ENCODE measurements at places on chromosomes 12 and 14.

GRCh38 chr12:53579545-53579955 lies 46.6 kb downstream of the ATF7 start:
- DNase-seq, result no peak

GRCh38 chr12:92601176-92601575 lies 101.6 kb upstream of the PLEKHG7 start:
- no peak for DNase-seq

GRCh38 chr12:19018302-19018970 lies 111.1 kb upstream of the PLEKHA5 start:
- DNase-seq, result no peak

DNA sequence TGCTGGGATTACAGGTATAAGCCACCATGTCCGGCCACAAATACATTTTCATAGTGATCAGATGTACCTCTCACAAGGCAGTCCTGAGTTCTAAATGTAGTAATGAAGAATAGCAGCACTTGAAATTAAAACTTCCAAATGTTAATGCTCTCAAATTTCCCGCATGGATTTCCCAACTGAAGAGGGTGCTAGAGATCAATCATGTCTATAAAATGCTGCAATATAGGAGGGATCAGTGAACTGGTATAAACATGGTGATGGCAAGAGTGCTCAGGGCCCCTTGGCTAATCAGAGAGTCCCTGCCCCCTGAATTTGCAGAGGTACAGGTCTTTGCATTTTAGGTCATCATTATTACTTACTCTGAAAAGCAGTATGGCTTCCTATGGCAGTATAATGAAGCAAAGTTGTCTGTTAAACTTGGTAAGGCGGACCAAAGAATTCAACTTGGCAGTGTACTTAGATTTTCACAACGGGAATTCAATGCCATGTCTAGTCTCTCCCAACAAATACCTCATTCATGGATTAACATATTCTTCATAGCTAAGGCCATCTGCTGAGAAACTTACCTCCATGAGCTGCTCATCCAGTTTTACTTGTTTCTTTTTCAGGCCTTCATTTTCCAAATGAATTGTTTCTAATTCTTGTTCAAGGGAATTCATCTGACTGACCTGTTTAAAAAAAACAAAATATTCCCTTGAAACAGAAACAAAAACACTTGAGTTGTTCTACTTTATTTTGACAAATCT lies 67.0 kb upstream of the SAV1 start:
- DNase-seq, result no peak

GRCh38 chr12:124091835-124092234 lies 118.8 kb downstream of the ZNF664 start:
- DNase-seq, result no peak

- DNase-seq, result no peak
These were observed 624.1 kb upstream of the FOXG1 start for GRCh38 chr14:28142400-28143015.

- DNase-seq, result no peak
These were observed 65.8 kb upstream of the SLC8A3 start for GRCh38 chr14:70254476-70254961.

- DNase-seq, result no peak
These were observed 188.9 kb downstream of the TMEM132C start for GRCh38 chr12:128455851-128456250.

DNA sequence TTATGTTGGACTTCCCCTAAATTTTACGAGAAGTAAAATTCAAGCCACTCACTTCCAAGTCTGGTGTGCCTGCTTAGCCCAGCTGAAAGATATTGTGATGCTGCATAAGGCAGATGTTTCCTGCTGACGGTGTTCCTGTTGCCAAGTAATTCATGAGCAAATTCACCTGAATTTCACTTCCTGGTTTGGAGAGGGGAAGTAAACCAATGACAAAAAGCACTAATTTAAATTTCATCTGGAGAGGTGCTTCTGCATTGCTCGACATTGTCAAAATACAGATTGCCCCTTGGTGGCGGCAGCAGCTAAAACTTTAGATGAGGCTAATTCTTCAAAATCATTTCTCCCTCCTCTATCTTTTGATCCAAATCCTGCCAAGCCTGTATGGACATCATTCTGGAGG lies 281.1 kb downstream of the AACS start:
- DNase-seq, result no peak

GRCh38 chr14:36495666-36496065 lies 24.4 kb downstream of the NKX2-1 start:
- no peak for DNase-seq

DNA sequence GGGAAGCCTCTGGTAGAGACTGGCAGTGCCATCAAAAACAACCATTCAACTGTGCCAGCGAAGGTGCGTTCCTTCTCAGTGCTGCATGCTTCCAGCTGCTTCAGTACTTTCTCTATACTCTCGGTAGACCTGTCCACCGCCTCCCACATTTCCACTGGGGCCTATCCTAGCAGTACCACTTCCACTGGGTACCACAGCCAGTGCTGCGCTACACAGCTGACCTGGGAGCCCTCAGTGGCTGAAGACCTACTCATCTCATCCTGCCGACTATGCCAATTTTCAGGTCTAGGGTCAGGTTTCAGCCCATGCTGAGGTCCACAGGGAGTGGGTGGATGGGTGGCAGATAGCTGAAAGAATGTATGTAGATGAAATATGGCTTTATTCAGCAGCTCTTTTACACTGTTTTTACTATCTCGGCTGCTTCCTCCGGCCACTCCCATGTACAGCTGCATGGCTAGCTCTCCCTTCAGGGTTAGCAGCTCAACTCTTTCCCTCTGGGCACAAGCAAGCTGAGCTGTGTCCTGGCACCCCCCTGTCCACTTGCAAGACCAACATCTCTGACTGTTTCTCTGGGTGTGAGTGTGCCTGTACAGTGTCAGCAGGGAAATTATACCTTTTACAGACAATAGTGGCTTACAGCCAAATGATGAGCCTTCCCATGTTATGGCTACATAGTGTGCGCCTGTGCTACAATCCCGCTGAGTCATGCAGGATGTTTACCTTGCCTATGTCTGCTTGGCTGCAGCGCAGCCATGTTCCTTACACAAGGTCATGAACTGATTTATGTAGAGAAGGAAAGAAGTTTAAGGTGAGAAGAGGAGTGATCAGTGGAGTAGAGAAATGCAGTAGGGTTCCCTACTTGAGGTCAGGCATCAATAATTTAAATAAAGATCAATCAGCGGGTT lies 125.7 kb upstream of the DDHD1 start:
- DNase-seq, result no peak

- no peak for DNase-seq
These were observed 23.7 kb upstream of the TUBA1A start for GRCh38 chr12:49212572-49212971.

DNA sequence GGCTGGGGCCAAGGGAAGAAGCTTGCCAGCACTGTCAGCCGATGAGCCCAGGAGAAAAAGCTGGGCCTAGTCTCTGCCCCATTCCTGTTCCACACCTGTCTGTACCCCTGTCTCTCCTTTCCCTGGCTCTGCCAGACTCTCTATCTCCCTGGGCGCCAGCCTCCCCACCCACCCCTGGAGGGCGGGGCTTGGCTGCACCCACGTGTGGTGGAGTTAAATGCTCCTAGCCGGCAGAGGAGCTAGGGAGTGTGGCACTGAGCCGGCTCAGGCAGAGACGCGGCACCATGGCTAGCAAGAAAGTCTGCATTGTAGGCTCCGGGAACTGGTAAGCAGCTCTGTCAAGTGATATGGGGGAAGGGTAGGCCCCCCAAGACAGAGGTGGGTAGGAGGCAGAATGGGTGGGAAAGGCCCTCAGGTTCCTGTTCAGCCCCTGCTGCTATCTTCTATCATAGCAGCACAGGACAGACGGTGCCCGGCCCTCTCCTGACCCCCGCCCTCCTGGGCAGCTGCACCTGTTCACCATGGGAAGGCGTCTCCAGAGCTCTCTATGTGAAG lies at the start of gene GPD1:
TSS of gene GPD1 (plus strand) at position 242 of the 555 bp plus-strand sequence. CDS start at position 285, 43 bp downstream.
- DNase-seq, result no peak

- DNase-seq, result no peak
These were observed 15.4 kb downstream of the BHLHE41 start for GRCh38 chr12:26109343-26109881.

DNA sequence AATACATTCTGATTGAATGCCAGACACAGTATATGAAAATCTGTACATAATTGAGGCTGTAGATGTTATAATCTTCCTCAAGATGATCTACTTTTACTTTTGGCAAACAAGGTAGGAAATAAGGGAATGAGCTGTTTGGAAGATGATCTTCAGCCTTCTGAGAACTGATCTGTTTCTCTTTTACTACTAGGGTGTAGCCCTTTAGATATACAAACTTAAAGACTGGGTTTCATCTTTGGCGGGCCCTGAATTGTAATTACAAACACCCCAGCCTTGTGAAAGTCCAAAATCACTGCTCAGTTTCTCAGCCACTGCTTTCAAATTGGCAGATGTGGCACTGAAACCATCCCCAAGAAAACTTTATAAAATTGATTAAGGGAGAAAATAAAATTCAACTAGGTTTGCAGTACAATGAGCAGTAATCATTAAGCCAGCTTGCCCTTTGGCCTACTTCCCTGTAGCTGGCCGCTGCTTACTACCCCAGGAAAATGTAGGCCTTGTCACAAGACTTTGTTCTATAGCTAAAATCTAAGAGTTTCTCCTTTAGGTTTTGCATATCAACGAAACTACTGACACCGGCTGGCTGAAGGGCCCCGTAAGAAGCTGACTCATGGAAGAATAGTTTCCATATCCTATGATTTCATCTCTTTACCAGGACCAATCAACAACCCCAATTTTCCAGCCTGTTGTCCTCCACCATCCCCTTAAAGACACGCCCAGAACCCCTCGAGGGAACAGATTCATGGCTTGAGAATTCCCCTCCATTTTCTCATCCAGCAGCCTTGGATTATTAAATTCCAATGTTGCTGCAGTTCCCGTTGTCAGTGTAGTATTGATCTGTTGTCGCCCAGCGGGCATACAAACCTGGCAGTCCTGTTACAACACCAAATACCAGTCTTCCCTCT lies 210.8 kb downstream of the PCNX1 start:
- DNase-seq, result no peak

DNA sequence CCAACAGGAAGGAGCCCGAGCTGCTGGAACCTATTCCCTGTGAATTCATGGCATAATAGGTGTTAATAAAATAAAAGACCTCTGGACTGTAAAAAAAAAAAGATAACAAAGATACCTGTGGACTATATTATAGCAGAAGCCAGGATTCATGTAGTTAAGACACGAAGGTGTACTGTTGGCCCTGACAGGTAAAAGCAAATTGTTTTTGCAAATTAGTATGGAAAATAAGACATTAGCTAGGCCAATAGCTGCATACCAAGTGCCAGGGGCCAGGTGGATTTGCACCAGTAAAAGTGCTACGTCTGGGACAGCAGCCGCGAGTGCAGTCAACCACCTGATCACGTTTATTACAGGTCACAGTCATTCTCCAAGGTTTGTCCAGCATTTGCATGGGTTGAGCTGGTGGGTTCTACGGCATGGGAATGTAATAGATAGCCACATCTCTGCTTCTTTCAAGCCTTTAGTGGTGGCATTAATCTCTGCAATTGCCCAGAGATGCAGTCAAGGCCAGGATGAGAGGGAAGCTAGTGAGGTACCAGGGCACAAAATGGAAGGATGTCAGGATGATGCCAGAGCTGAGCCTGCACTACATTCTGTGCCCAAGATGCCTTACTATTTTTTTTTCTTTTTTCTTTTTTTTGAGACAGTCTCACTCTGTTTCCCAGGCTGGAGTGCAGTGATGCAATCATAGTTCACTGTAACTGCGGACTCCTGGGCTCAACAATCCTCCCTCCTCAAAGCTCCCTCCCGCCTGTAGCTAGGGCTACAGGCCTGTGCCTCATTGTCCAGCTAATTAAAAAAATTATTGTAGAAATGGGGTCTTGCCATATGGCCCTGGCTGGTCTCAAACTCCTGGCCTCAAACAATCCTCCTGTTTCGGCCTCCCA lies 26.3 kb downstream of the TNFAIP2 start:
- no peak for DNase-seq

DNA sequence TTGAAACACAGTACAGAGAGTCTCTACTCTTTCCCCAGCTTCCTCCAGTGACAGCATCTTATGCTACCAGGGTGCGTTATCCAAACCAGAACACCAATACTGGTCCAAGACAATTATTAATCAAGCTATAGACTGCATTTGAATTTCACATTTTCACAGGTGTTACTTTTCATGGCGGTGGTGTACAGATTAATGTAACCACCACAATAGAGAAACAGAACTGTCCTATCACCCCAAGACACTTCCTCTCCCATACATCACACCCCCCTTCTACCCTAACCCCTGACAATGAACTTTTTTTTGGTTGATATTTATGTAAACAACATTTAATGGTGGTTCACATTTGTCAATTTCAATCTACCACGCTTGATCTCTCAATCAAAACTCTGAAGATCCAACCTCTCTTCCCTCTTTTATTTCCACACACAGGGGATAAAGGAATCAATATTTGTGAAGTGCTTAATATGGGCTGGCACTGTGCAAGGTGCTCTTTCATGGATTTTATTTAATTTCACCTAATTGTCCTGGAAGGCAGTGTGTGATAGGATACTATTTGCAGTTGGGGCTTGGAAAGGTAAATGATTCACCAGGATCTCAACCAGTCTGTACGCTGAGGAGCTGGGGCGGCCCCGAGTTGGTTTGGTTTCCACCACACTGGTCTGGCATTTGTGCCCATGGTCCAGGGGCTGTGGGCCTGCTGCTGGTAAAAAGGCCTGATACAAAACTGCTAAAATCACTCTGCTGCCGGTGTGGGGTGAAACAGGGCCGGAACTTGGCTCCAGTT lies 54.6 kb upstream of the DICER1 start:
- no peak for DNase-seq

DNA sequence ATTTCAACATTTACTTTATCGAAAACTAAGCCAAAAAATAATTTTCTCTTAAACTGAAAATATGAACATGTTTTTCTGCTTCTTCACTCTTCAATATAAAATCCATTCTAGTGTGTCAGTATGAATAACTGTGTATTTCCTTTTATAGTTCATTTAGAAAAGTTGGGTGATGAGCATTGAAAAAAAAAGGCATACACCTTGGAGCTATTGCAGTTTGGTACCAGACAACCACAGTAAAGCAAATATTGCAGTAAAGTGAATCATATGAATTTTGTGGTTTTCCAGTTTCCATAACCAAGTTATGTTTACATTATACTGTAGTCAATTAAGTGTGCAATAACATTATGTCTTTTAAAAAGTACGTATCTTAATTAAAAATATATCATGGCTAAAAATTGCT lies 195.0 kb upstream of the FOXG1 start:
- DNase-seq, result no peak

GRCh38 chr14:93914278-93914677 lies 12.9 kb upstream of the FAM181A start:
- no peak for DNase-seq

GRCh38 chr14:26794731-26795130 lies 196.9 kb upstream of the NOVA1 start:
- DNase-seq, result no peak

- DNase-seq, result no peak
These were observed 10.3 kb downstream of the MIS18BP1 start for GRCh38 chr14:45242706-45243105.

DNA sequence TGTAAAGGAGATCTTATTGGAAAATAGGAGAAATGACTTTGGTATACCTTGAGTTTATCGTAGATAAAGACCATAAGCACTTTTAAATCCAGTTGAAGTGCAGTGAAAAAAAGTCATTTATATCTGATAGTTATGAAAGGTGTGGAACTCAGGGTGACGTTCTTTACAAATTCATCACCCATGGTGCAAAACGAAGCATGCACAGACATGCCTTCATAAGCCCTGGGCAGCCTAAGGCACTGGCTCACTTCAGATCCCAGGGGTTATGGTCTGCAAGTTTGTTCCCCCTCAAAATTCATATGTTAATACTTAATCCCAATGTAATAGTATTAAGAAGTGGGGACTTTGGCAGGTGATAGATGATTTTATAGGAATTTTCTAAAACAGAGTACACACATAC lies 1216.4 kb upstream of the USP15 start:
- no peak for DNase-seq
